Neural crest cell (in vitro differentiated cells): ENCODE measurements at places on chromosomes 7 and 10.

GRCh38 chr7:44155191-44156185 lies 14.4 kb upstream of the MYL7 start:
- no peak for DNase-seq

DNA sequence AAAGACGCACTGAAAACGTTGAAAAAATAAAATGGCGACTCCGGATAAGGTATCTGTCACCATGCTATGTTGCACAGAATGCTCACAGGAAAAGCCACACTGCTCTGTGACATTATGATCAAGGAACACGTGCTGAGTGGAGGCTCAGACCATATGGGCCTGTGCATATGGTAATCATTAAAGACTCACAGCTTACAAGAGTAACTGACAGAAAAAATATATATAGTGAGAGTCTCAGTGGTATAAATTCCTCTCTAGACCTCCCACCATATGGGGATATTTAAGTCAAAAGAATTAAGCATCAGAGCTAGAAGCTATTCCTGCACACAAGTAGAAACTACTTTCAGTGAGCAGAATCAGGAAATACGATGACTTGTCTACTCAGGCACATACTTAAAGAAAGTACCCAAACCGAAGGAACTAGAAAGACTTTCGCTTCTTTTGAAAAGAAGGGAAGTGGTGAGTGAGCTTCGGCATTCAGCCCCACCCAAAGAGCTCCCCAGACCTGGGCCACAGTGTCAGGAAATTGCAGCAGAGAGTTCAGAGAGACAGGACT lies 65.1 kb upstream of the MPP7 start:
- no peak for DNase-seq

DNA sequence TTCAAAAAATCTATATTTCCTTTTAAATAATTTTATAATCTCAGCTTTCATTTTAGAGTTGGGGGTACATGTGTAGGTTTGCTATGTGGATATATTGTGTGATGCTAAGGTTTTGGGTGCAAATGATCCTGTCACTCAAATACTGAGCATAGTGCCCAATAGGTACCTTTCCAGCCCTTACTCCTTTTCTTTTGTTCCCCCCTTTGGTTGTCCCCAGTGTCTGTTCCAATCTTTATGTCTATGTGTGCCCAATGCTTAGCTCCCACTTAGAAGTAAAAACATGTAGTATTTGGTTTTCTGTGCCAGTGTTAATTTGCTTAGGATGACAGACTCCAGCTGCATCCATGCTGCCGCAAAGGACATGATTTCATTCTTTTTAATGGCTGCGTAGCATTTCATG lies 103.6 kb downstream of the ZEB1 start:
- DNase-seq = no peak

- DNase-seq = no peak
Measured at GRCh38 chr10:73923935-73924598, 13.1 kb downstream of the PLAU start.

- DNase-seq = no peak
Measured at GRCh38 chr7:3274131-3274530, 26.9 kb upstream of the SDK1 start.

DNA sequence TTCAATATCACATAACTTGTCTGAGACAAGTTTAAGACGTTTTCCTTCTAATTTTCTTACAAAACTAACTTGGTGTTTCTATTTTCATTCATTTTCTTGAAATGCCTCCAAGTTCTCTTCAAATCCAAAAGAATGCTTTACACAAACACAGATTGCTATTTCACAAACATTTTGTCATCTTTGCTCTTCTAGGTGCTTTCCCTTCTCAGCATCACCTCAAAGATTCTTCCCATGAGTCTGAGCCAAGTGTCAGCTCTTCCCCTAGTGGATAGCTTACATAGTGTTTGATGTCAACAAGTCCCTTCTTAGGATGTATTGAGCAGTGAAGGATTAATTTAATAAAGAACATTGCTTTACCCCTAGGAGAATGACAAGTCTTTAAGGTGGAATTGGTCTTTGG lies 38.1 kb upstream of the SEMA3A start:
- DNase-seq = no peak

DNA sequence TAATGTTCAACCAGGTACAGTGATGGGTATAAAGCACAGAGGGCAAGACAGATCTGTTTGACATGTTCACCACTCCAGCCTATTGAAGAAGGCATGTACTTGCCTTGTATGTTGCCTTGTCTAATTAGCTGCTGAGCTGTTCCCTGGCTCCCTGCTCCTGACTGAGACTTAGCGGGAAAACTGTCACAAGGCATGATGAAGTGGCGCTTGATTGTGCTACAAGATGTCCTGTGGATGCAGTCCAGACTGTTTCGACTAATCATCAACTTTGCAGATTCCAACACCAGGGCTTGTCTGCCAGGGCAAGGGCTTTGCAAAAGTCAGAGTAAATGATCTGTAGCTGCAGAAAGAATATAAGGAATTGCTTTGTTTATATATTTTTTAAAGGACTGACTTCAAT lies 136.2 kb upstream of the NRBF2 start:
- DNase-seq = no peak

DNA sequence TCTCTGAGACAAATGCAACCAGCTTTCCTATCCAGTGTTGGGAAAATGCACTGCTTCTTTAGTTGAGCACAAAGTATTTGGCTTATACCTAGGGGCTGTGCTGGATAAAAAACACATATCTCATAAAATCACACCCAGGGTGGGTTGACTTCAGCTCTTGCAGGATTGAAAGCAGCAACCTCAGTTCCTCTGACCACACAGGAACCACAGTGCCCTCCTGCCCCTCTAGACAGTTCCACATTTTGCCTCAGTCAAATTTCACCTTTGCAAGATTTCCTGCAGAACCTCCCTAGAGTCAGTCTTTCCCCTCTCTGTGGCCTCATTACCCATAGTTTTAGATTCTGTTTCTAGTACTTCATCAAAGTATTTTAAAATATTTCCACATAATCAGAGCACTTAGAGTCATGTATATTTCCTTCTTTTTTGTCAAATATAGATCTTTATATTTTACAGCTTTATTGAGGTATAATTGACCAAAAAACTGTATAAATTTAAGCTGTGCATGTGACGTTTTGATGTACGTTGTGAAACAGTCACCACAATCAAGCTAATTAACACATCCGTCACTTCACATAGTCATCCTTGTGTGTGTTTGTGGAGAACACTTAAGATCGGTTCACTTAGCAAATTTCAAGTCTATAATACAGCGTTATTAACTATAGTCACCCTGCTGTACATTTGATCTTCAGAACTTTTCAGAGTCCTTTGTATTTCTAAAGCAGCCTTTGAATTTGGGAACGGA lies 37.0 kb upstream of the EGR2 start:
- no peak for DNase-seq

GRCh38 chr10:78215645-78216044 lies 182.0 kb downstream of the RPS24 start:
- no peak for DNase-seq

DNA sequence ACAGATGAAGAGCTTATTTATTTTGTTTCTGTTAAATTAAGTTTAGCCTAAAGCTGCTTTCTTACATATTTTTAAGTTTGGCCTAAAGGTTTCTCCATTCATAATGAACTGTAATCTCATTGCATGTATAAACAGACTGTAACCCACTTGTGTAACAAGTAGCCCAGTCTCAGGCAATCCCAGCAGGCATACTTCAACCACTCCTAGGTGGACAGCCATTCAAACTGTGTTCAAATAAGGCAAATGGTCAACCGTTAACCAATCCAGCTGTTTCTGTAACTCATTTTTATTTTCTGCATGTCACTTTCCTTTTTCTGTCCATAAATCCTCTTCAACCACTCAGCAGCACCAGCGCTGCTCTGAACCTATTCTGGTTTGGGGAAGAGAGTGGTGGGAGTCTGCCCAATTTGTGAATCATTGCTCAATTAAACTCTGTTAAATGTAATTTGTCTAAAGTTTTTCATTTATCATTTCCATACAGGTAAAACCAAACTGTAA lies 35.9 kb downstream of the PHYHIPL start:
- no peak for DNase-seq

- DNase-seq = no peak
Measured at GRCh38 chr7:131235489-131236317, 92.0 kb upstream of the MKLN1 start.

GRCh38 chr10:72062382-72062781 lies 26.0 kb downstream of the SPOCK2 start:
- DNase-seq = no peak

GRCh38 chr10:7045891-7046599 lies 364.8 kb downstream of the SFMBT2 start:
- no peak for DNase-seq

- DNase-seq = no peak
Measured at GRCh38 chr7:108535257-108535656, 9.3 kb upstream of the PNPLA8 start.

DNA sequence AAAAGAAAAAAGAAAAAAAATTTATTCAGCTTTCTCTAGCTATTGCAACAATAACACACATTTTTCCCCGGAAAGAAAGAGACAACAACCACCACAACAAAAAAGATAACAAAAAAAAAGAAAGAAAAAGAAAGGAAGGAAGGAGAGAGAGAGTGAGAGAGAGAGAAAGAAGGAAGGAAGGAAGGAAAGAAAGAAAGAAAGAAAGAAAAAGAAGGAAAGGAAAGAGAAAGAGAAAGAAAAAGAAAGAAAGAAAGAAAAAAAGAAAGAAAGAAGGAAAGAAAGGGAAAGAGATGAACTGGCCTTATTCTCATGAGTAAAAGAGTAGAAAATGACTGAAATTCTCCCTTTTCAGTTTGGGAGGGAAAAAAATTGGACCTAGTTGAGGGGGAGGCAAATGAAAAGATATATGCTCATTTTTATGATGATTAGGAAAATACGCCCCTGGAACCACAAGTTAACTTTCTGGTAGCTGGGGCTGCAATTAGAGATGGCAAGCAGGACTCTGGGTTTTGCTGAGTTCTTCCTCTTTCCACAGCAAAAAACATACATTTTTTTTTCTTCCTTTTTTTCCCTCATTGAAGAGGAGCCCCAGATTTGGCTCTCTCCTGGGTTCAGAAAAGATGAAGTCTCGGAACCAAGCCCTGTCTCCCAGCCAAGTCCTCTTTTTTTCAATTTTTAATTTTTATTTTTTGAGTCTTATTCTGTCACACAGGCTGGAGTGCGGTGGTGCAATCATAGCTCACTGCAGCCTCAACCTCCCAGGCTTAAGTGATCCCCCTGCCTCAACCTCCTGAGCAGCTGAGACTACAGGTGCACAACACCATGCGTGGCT lies 12.6 kb upstream of the PRDX3 start:
- no peak for DNase-seq

DNA sequence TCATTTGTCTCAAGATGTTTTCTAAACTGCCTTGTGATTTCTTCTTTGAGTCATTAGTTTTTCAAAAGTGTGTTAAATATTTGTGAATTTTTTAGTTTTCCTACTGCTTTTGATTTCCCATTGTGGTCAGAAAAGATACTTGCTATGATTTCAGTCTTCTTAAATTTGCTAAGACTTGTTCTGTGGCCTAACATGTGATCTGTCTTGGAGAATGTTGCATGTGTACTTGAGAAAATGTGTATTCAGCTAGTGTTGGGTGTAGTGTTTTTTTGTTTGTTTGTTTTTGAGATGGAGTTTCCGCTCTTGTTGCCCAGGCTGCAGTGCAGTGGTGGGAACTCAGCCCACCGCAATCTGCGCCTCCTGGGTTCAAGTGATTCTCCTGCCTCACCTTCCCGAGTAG lies 28.6 kb downstream of the BMPR1A start:
- no peak for DNase-seq

DNA sequence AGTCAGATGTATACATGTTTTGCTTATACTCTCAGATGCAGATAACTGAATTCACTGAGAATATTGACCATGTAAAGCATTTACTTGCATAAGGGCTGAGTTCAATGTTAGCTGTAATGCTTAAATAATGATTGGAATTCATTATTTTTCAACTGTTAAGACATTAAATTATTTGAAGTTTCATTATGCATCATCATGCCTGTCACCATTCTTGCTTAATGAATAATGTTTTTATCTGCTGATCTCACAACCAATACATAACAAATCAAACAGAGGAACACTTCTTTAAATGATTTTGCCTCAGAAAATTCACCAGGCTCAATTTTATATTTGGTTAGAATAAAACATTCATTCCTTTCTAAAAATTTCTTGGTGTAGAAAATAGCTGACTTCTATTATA lies 233.4 kb downstream of the GPR37 start:
- DNase-seq = no peak

- no peak for DNase-seq
Measured at GRCh38 chr10:26326851-26327250, 110.3 kb downstream of the GAD2 start.

- DNase-seq = no peak
Measured at GRCh38 chr7:103660455-103661371, 214.7 kb upstream of the SLC26A5 start.

DNA sequence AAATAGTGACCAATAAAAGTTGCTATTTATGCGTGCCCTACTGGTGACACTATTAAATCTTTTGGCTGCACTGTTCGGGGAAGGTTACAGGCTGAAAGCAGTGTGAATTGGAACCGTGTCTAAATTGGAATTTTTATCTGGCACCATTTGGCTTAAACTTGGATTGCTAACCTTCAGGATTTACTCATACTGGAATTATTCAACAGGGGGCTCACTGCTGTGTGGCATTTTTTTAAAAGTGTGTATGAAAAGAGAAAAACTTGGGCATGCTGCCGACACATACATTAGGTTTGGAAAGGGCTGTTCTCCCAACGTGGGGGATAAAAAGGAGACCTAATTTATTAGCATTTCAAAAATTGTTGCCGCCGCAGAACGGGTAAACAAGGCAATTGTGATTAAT lies 537.9 kb upstream of the MGMT start:
- no peak for DNase-seq

DNA sequence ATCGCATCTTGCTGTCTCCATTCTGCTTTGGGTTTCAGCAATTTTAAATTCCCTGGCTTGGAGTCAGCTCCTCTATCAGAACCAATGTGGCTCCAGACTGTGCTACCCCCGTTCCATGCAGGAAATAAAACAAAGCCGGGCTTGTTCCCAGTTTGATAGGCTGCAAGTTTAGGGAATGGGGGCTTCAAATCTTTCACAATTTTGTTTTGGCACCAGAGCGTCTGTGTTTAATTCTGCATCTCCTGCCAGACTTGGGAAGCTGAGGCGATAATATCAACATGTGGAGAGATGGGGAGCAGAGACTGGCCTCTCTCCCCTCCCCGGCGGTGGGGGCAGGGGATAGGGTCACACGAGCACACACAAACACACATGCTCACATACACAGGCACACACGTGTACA lies 305.9 kb downstream of the FGFR2 start:
- no peak for DNase-seq

DNA sequence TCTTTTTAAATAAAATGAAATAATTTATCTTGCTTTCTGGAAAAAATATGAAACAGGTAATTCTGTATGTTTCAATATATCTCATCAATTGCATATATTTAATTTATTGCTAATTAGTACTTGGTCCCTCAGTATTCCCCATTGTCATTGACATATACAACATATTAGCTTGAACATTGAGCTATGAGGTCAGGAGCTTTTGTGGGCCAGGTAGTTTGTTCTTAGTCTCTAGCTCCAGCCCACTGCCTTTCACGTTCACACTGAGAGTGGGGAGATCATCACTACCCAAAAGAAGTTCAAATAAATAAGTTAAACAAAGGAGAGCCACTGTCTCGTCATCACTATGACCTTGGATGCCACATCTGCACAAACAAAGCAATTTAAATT lies 54.7 kb upstream of the DKK1 start:
- DNase-seq = no peak

GRCh38 chr10:46329690-46330016 lies 42.9 kb downstream of the ANTXRL start:
- no peak for DNase-seq

- DNase-seq = no peak
Measured at GRCh38 chr10:23069019-23069815, 26.2 kb upstream of the MSRB2 start.
